Right renal cortex interstitium (tissue), 3 donors: ENCODE measurements at places on chromosomes 3 and 15.

DNA sequence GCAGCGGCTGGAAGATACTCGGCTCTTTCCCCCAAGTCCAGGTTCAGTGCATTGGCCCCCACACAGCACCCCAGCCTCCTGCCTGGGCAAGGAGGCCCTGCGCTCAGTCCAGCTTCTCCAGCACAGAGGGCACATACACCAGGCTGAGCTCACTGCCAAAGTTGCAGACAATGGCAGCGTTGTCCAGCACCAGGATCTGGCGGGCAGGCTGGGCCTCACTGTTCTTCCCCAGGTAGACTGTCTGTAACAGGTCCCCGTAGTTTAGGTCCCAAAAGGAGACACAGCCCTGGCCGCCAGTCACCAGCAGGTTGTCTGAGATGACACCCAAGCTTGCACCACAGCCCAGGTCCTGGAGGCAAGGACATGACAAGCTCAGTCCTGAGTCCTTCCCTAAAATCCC lies 32.9 kb downstream of the PTPN23 start:
- DNase-seq: no peak

DNA sequence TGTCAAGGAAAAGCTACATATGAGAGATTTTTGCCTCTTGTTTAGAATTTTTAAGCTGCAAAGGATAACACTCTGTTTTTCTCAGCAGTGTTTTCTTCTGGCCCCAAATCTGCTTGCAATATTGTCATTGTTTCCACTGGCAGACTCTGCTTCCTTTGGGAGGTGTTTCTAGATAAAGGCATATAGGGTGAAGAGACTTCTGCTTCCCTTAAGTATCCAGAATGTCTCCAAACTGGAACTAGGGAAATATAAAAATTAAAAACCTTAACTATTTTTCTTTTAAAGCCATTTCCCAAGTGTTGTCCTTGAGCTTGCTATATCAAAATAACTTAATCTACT lies 225.8 kb downstream of the CGGBP1 start:
- no peak for DNase-seq

DNA sequence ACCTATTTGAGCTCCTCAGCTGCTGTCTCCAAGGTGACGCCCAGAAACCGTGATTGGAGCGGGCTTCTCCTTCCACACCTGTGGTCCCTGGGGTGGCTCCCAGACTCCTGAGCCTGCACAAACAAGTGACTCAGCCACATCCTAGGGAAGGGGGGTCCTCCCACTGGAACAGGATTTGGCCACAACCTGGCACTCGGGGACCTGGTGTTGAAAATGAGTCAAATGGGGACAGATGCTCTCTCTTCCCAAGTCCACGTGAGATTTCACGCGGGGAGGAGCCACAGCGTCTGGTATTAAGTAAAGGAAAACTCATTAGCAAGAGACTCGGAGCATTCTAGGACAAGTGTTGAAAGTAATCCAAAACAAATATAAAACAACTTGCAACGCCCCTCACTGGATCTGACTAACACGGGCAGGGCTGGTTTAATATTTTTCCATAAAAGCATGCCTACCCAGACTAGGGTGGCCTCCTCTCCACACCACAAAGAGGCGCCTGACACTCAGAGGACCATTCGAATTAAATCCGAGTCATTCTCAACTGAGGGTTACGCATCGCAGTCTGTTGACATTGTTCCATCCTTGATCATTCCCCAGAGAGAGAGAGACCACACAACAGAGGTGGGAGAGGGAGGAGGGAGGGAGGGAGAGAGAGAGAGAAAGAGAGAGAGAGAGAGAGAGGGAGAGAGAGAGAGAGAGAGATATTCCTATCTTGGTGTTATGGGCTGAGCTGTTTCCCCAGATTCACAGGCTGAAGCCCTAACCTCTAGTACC lies 74.4 kb downstream of the MGLL start:
- DNase-seq: no peak

DNA sequence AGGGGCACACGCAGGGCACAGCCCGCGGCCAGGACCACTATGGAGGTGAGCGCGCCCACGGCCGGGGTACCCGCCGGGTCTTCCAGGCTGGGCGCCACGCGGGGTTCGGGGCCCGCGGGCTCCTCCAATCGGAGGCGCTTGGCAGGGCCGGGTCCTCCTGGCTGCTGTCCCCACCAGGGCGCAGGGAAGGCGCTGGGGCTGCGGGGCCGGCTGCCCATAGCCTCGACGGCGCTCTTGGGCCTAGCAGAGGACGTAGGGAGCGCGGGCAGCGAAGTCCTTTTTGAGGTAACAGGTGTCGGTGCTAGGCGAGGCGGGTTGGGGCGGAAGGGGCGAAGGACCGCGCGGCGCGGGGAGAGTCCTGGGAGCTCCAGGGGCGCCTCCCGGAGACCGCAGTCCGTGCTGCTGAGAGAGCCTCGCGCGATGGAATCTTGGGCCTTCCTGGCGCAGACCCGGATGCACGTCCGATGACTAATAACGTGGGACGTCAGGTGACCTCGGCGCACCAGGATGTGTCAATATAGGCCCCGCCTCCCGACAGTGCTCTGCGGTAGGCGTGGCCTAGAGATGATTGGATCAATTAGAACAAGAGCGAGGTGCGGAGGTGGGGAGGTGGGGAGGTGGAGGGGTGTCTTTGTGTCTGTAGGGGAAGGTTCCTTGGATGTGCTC lies at the start of gene PRR23A:
Gene PRR23A, minus strand, starts transcription at position 218 of the 666 bp plus-strand sequence. Its CDS starts 0 bp downstream, at position 218.
- DNase-seq: no peak

GRCh38 chr15:69128667-69129311 lies 31.6 kb upstream of the GLCE start:
- DNase-seq: no peak

DNA sequence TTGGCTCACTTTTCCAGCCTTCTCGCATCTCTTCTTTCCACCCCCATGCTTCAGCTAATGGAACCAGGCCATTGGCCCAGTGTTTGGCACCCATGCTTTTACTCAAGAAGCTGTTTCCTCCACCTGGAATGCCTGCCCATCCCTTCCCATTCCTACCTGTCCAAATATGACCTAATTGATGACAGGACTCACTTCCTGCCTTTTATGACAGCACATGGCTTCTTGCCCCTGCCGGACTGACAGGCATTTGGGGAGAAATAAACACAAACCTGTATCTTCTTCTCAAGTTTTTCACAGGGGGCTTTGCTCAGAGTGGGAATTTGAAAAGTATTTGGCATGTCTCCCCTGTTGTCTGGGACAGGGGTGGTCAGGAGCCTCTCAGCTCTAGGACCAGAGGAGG lies 120.1 kb downstream of the ABHD5 start:
- DNase-seq: no peak

DNA sequence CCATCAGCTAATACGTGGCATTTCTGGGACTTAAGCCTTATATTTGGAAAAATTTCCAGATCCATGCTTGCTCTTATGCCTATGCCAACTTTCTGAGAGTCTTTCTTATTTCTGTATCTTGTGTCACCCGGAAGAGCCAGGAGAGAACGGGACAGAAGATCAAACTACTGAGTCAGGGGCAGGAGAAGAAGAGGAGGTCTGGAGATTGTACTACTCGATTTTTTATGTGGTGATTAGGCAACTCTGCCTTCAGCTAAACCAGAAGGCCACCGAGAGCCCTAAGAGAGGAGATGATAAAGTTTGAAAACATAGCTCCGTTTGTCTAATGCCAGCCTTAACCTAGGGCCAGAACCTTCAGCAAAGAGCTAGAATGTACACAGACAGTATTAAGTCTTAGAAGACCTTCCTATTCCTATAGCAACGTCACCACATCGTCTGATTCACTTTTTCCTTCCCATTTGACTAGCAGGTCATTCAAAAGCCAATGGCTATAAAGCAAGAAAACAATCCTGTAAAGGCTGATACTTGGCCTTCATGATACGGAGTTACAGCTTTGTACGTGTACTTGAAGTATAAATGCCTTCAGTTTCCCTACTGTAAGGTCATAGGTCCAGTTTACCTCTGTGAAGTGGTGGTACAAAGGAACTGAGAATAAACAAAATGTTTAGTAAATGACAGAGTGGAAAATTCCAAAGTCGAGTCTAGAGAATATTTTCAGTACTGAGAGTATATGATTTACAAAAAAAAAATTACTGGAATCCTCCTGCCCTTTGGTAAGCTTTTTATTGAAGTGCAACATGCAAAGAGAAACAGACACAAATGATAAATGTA lies 96.1 kb upstream of the ICE2 start:
- no peak for DNase-seq
